ENCODE measurements at places on chromosomes 3 and 15.

- no peak for DNase-seq
These were observed 11.5 kb upstream of the USP50 start for GRCh38 chr15:50558012-50558411.

DNA sequence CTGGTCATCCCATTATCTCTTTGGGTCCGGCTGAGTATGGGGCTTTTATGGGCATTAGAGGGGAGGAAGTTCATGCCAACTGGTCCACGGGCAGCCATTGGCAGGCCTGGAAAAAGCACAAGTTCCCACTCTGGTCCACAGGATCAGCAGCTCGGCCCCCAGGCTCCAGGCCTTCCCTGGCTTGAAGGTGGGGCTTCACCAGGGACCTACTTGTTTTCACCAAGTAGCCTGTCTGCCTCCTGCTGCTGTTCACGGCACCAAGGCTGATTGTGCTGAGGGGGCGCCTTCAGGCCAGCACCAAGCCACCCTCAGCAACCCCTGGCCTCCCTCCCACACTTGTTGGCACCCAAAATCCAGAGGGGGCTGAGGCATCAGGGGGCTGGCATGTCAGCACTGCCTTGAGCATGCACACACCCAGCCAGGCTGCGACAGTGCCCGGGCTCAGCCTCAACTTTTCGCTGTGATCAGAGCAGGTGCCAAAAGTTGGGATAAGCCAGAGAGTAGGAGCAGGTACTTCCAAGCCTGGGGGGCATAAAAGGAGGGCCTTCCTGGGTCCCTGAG lies 9.1 kb upstream of the TOP2B start:
- no peak for DNase-seq

GRCh38 chr15:52417957-52418356 lies 110.7 kb downstream of the MYO5A start:
- no peak for DNase-seq

DNA sequence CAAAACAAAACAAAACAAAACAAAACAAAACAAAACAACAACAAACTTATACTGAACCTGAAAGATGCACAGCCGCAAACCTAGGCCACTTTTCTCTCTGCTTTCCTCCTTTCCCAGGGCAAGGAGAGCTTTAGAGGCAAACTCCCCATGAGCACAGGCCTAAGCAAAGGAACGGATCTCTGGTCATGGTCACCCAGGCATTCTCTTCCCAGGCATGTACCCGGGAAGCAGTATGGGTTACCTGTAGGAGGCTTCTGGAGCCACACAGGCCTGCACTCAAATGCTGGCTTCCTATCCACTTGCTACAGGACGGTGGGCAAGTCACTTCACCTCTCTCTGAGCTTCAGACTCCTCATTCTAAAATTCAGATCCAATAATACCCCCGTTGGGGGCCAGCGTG lies 171.8 kb downstream of the SMAD6 start:
- no peak for DNase-seq

- DNase-seq = no peak
These were observed 13.4 kb downstream of the FOXL2NB start for GRCh38 chr3:138960417-138960852.

DNA sequence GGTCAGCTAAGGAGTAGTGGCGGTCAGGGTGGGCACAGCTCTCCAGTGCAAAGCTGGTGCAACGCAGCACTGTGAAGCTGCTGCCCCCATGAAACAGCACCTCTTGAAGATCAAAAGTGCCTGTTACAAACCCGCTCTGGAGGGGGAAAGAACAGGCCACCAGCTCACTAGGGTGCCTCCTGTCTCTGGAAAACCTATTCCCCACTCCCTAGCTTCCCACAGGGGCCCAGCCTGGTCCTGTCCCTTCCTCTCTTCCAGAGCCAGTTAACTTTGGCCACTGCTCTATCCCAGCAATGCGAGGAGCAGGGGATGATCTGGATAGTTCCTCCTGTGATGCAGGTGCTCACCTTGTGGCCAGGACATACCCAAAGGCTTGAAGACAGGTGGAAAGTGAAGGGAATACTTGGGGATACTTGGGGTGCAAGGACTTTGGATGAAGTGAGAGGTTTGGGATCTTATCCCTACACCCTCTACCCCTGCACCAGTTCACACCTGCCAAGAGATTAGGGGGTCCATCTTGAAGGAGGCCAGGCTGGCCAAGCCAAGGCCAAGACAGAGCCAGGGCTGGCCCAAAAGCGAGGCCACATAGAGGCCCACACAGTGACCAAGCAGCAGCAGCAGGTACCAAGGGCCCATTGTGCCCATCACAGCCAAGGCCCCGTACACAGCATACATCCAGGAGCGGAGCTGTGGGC lies 4.2 kb downstream of the HHATL start:
- DNase-seq = no peak

GRCh38 chr15:42066764-42067415 lies 27.5 kb downstream of the PLA2G4D start:
- no peak for DNase-seq
